ENCODE measurements at places on chromosomes 13 and 19.

- DNase-seq = no peak
These were observed 65.9 kb downstream of the CHST8 start for GRCh38 chr19:33687481-33688170.

GRCh38 chr13:107118506-107118905 lies 550.6 kb upstream of the ARGLU1 start:
- DNase-seq = no peak

DNA sequence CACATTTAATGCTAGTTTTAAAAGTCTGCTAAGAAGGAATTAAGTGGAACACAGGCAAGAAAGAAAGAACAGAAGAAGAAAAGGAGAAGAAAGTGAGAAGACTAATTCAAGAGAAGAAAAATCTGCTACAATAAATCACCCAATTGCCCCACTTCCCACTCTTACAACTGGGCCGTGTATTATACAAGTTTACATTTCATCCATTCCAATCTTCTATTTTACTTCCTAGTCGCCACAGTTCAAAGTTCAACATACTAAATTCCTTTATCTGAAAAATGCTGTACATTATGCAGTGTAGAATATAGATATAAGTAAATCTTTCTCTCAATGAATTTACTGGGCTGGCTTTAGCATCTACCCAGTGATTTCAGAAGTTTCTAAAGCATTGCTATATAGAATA lies 328.2 kb downstream of the DIAPH3 start:
- DNase-seq = no peak

DNA sequence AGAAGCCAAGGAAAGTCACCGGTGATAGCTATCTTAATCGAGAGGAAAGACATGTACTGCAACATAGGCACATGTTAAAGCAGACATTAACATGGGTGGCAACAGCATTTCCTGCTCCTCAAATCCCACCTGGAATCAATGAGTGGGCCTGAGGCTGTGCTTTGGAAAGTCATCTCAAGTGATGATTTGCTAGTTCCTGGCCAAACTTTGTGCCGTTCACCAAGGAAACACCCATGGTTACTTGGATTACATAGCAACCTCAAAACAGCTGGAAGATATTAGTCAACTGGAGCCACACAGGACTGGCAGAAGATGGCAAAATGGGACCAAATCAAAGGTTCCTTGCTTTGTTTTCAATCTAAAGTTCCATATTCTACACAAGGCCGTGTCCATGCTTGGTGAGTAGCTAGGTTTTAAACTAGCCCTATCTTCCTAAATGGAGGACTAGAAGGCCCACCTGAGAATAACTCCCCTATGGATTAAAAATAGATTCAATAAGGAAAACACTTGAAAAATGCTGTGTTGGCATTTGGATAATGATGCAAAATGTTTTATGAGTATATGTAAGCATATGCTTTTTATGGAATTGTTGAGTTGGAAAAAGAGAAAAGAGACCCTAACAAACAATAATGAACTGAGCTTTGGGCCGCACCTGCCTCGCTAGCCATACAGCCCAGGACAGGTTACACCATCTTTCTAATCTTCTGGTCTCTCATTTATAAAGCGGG lies 144.5 kb downstream of the RGCC start:
- no peak for DNase-seq

GRCh38 chr19:29450812-29451211 lies 75.0 kb upstream of the VSTM2B start:
- DNase-seq = no peak

Measured in Caco-2 (cell line).